ENCODE measurements at places on chromosomes 12 and 14.

DNA sequence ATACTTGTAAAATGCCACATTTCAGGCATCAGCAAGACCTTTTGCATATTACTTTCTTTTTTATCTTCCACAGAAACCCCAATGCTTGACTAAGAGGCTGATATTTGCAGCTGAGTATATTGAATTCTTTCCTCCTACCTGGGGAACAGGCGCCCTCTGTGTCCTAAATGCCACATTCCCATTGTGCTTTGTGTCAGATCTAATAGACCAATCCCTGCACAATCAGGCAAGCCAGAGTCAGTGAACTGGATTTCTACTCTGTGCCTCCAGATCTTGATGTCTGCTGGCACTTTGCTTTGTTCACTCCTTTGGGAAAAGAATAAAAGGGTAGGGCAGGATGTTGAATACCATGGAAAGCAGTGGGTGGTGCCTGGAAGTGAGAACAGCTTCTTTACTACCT lies 22.4 kb upstream of the TAS2R42 start:
- no peak for DNase-seq

DNA sequence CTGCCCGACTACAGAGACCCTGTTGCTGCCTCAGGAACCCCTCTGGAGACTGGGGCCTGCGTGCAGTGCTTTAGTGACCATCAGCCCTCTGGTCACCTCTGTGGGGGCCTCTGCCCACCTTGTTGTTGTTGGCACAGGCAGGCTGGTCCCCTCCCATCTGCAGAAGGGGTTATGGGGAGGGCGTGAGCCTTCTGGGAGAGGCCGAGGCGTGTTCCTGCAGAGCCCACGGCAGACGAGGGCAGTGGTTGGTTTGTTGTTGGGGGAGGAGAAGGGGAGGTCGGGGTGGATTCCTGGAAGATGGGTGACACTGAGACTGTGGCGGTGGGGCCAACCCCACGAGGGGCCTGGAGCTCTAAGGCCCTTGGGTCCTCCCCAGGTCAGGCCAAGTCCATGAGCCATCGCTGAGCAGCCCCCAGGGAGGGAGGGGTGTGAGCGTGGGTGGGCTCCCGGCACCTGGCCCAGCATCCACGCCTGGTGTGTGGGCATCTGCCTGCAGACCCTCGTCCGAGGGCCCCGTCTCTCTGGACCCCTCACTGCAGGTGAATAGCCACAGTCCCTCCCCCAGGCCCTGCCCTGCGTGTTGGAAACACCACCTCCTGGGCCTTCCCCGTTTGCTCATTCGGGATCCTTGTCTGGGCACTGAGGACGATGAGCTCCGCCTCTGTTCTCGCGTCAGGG lies 23.6 kb downstream of the FBRSL1 start:
- no peak for DNase-seq

DNA sequence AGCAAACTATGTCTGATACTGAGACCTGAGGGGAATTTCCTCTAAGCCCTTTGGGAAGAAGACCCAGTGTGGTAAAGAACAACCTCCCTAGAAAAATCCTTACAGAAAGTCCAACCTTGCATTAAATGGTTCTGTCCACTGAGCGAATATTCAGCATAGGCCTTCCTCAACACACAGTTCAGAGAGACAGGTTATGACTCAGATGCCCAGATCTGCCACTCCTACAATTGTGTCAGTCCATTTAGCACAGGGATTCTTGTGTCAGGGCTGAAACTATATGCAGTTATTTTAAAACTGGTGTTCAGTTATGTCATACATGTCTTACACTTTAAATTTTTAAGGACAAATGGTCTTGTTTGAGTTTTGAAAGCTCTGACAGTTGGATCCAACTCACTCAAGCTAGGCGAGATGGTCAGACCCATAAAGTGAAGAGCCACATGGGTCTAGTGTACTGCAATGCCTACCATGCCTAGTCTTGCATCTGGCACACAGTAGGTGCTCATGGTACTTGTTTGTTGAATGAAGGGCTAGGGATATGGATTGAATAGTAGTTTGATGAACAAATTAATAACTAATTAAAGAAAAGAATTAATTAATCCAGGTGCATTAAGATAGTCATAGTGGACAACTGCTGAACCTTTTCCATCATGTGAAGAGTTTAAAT lies 207.5 kb upstream of the PWP1 start:
- DNase-seq = no peak

DNA sequence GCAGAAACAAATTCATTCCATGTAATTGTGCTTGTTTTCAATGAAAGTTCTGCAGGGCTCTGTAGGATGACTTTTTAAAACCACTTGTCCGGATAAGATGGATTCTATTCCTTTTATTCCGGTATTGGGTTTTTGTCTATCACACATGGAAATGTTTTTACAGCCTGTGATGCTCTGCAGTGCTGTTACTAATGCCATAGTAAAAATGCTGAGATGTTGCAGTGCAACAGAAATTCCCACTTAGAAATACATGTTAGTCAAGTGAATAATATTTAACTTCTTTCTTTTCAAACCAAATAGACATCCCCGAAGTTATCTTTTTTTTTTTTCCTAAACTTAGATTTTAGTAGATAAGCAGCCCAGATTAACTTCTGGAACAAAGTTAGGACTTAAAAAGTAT lies 71.9 kb downstream of the RASSF8 start:
- DNase-seq = no peak

DNA sequence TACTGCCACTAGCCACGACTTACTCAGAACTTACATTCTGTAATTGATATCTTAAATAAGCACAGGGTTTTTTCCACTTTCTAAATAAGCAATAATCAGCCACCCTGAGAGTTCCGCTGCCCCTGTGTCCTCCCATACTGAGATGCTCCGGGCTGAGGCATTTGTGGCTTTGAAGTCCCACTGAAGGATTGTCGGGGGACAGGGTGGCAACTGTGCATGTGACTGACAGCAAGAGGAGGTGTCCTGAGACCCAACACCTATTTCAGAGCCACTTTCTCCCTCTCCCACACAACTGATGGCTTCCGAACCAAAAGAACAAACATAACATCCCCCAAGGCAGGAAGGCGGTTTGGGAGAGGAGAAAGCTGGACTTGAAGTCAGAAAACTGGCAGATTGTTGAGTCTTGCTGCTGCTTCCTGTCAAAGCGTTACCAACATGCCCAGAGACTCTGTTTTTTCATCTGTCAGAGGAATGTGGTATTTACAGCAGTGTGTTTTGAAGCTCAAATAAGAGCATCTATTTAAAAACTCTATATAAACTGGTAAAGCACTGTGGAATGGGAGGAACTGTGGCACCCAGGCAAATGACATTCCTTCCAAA lies 157.9 kb upstream of the FKBP4 start:
- no peak for DNase-seq

All from head of caudate nucleus (tissue), 42 donors.